ENCODE measurements at places on chromosomes 16 and 17.
A peak's percentile ranks its signal among the peaks of the same experiment; 100 is the strongest.

DNA sequence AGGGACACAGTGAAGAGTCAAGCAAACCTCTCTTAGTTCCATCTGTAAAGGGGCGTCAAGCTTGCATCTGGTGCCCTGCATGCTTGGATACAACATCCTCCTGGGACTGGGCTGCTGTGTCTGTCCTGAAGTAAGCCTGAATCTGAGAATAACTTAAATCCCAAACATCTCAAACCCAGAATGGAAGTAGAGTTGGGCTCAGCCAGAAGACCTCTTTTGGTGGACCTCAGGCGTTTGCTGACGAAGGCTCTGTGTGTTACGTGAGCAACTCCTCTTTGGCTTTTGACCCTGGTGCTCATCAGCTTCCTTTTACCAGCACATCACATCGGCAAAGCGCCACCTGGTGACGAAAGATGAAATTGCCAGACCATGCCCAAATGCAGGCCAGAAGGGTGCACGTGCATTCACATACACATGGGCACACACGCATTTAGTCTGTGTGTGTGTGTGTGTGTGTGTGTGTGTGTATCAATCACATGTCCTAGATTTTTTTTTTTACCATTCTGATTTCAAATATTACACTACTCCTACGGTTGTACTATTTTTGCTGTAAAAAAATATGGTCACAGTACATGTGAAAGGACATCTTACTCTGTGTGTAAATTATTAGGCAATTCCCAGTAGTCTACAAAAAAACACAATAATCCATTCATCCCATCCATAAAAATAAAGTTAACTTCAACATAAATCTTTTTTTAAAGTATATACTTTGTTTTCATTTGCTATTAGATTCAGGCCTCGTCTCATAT is 41.1 kb upstream of the FOXJ1 start:
- peak; percentile 82 for DNase-seq

DNA sequence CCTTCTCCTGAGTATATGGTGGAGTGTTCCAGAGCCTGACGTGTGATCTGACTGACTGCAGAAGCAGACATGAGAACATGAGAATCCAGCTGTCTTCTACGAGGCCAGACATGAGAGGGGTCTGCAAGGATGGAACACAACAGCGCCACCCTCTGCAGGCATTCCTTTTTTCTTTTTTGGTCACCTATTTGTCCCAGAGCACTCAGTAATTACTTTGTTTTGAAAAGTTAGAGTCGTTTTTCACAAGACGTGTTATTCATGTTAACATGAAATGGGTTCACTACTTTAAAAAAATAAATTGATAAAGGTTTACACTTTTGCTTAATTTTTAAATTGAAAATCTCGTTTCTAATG is 43.8 kb upstream of the ATP2A3 start:
- DNase-seq, result no peak

DNA sequence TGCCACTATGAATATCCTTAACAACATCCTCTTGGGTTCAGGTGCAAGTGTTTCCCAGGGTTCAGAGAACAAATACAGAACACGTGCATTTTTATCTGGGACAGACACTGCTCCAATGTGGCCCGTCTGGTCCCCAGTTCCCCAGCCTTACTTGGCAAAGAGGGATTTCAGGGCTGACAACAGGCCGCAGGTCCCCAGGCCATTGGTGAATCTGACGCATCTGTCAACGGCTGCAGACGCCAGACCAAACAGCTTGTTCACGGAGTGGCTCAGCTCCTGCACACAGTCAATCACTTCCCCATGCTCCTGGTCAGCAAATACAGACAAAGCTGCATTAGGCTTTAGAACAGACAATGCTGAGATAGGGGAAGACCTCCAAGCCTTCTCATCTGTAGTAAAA is 36.2 kb downstream of the COG7 start:
- no peak for DNase-seq

DNA sequence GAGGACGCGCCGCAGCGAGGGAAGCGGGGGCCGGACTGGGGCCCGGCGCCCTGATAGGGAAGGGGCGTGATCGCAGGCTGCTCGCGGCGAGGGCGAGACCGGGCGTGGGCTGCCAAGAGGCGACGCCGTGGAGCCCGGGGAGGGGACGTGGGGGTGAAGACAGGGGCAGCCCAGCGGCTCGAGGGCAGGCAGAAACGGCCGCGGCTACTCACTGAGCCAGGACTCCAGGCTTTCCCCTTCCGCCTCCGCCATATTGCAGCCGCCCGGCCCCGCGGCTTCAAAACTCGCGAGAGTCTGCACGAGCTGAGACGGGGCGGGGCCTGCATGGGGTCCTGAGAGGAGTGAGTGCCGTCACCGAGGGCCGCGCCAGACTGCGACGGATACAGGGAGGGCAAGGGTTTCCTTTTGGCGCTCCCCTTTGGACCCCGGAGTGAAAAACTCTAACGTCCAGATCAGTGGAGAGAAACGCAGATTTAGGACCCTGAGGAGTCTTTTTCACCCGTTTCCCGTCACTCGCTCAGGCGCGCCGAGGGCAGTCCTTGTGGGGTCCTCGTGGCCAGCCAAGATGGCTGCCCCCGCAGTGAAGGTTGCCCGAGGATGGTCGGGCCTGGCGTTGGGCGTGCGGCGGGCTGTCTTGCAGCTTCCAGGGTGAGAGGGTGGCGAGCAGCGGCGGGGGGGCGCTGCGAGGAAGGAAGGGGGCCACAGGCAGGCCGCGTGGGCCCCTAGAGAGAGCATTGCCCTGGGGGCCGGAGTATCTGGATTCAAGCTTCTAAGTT is at the start of the genes GGA3 and MRPS7:
Gene GGA3 (minus strand): TSS at position 271 of the 776 bp plus-strand sequence. CDS start 19 bp downstream, at position 252.
Gene MRPS7 (plus strand): TSS at position 544 of the 776 bp plus-strand sequence. CDS start 22 bp downstream, at position 566.
- peak; percentile 91 for DNase-seq

- no peak for DNase-seq
These were observed 23.3 kb upstream of the FOXJ1 start for GRCh38 chr17:76164331-76164730.

DNA sequence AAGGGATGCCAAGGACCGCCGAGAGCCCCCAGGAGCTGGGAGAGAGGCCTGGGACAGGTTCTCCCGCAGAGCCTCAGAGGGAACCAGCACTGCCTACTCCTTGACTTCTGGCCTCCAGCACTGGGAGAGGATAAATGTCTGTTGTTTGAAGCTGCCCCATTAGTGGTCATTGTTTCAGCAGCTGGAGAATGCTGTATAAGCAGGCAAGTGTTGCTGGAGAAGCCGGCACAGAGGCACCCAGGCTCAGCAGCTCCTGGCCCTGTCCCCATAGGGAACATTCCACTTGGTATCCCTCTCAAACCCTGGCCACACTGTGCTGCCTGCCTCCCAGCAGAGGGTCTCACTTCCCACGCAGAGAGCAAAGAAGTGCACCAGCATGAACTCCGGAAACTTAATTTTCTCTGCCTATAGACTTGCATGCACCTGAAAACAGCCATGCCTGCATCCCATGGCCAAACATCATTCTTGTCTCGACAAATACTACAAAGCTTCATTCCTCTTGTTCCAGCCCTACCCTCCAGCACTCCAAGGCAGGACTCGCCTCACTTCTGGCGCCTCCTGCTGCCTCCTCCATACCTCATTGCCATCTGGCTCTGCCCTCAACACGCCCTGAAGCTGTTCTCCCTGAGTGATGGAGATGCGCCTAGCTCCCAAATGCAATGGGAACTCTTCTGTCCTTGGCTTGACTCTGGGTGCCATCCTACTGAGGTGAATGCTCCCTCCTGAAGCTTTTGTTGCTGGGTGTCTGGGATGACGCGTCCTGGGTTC is 88.1 kb downstream of the DNAH17 start:
- no peak for DNase-seq

GRCh38 chr17:52134641-52135040 is 23.9 kb downstream of the CA10 start:
- no peak for DNase-seq

GRCh38 chr16:27189335-27189972 is 13.9 kb upstream of the KDM8 start:
- DNase-seq, result no peak

DNA sequence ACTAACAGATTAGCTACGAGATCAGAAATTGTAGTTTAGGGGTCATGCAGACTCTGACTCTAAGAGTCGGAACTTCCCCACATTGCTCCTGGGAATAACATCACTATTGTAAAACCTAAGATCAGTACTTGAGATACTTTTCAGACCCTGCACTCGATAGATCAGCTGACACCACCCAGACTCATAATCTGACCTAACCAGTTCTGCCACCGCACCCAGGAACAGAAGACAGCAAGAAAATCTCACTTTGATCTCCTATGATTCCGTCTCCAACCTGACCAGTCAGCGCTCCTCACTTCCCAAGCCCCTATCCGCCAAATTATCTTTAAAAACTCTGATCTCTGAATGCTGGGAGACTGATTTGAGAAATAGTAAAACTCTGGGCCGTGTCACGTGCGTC is 27.2 kb upstream of the ASGR2 start:
- DNase-seq, result no peak

- no peak for DNase-seq
These were observed 1.4 kb upstream of the GEMIN4 start for GRCh38 chr17:753418-753817.

- no peak for DNase-seq
These were observed 580.8 kb upstream of the EEF2KMT start for GRCh38 chr16:5678371-5678770.

- no peak for DNase-seq
These were observed 16.6 kb downstream of the TUBD1 start for GRCh38 chr17:59876107-59876506.

DNA sequence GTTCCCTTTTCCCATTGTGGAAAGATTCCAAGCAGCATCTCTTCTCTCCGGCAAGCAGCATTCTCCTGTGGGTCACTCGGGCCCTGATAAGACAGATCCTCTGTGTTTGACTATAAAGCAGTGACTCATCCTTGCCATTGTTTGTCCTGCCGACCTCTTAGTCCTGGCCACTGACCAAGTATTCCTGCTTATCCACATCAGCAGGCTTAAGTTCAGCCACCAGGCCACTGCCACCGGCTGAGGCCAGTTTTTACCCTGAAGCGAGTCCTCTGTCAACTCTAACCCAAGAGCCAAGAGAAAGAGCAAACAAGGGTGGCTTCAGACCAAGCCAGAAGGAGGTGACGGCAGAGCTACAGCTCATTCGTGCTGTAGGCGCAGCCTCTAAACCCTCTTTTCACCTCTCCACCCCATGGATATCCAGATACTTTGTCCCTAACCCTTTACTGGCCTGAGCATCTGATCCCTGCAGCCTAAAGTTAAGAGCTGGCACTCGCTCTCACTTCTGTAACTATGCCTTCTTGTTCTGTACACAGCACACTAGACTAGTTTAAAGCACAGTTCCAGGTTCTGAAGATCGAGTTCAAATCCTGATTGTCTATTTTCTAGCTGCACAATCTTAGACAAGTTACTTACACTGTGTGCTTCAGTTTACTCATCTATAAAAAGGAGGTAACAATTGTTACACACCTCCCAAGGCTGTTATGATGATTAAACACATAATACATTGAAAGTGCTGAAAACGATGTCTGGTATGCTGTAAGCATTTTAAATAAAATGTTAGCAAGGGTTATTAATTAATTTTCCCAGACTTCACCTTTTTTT is 31.0 kb downstream of the SOX9 start:
- DNase-seq, result no peak

DNA sequence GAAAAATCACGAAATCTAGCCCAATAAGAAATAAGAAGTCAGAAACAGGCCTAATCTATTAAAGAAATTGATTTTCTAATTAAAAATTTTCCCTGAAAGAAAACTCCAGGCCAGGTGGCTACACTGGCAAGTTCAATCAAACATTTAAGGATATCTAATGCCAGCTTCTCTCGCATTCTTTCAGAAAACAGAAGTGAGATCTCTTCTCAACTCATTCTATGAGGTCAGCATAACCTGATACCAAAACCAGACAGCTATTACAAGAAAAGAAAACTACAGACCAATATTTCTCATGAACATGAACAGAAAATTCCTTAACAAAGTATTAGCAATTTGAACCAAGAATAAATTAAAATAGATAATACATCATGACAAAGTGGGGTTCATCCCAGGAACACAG is 52.4 kb downstream of the AXIN2 start:
- DNase-seq, result no peak

DNA sequence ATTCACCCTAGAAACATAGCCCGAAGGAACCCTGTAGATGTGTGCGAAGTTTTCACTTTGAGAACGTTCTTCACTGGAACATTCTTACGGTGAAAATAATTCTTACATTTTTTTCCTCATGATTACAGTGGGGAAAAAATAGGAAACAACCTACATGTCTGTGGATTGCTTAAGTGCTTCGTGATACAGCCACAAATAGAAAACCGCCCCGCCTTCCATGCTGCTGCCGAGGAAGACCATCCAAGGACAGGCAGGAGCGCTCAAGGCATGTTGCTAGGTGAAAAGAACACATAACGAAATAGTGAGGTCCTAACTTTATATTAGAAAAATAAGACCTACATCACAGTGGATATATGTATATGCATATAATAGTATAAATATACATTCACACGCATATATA is 78.8 kb downstream of the BMERB1 start:
- DNase-seq, result no peak

DNA sequence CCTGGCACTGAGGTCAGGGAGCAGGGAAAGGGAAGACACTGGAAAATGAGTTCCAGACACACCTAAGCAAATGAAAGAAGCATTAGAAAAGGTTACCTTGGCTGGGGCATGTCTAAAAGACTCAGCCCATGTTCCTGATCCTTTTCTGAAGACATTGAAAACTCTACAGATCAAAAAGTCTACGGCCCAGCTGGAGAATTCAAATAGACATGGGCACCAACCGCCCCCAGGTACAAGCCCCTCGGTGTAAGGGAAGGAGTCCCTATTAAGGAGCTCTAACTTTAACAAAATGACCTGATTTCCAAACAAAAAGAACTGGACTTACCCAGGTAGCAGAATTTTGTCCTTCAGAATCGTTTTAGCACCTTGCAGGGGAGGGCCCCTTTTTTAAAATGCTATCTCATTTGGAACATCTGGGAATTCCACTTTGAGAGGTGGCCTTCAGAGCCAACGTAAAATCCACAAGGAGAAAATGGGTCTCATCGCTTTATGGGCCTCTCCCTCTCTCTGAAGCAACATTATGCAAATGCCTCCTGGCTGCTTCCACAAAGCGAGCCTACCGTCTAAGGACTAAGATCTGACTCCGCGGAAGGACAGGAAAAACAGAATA is 43.6 kb upstream of the RBFOX3 start:
- DNase-seq, result no peak

DNA sequence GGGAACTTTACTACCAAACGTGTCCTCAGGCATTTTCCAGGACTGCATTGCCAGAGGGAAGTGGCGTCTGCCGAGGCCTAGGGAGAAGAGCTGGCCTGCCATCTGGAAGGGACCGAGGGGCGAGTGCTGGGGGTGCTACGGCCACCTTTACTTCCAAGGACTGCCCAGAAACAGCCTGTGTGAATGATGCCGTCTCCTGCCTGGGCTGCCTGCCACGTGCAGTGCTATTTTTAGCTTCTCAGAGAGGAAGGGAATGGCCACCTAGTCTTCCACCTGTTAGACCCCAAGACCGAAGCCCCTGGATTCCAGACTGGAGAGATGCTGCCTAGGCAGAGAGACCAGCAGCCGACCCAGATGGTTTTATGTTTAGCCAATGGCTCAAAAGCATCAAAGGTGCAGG is 57.2 kb downstream of the VAC14 start:
- no peak for DNase-seq

GRCh38 chr17:7523033-7523432 is 25.8 kb upstream of the TNFSF12 start:
- DNase-seq, result no peak

- DNase-seq, result no peak
These were observed 292.0 kb downstream of the SEC14L1 start for GRCh38 chr17:77432742-77433141.

All from GOT3 (cell line).